ENCODE measurements at places on chromosomes 4 and X.

DNA sequence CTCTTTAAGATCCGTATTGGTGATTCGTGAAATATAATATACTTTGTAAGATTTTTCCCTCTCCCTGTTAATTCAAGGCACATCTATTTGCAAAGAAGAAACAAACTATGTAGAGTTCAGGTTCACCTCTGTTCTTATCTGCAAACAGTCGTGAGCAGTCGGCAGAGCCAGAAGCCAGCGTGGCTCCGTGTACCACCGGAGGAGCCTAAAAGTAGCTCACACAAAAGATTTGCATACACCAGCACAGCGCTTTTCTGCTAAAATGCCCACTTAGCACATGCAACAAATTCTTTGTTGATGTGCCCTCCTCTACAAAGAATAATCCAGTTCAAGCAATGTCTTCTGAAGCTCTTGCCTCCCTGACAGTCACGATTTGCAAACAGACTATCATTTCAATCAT is 416.0 kb upstream of the TENM3 start:
- DNase-seq: no peak

- no peak for DNase-seq
Observed at GRCh38 chr4:162912482-162912881, 254.2 kb downstream of the NAF1 start.

DNA sequence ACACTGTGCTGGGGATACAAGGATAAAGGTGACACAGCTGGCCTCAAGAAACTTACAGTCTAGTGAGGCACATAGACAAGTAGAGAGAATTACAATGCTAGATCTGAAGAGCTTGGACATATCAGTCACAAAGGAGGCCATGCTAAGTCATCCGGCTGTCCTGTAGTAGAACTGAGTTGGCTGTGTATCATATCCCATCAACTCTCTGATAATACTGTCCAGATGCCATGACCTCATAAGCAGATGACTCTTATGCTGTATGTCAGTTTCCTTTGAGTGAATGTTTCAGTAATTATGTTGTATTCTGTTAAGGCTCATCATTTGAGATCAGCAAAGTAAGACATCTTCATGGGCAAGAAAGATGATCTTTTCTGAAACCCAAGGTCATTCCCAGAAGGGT is 442.9 kb downstream of the MID1IP1 start:
- no peak for DNase-seq

- no peak for DNase-seq
Observed at GRCh38 chrX:71994601-71995000, 84.0 kb downstream of the NHSL2 start.

GRCh38 chrX:17692709-17693346 is 44.5 kb upstream of the SCML1 start:
- no peak for DNase-seq

DNA sequence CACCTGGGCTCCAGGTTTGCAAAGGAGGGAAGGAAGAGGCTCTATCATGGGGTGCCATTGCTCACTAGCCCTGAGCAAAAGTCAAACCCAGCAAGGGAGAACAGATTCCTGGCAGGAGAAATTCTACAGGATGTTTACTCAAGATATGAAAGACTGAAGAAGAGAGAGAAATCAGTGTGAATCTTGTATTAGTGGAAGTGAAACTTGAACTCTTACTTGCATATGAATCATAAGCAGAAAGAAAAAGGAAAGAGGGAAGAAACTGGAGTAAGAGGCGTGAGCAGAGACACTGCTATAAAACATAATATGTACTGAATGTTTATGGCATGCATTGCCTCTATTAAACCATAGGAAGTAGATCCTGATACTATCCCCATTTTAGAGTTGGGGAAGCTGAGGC is 60.9 kb downstream of the C4orf46 start:
- DNase-seq: no peak

DNA sequence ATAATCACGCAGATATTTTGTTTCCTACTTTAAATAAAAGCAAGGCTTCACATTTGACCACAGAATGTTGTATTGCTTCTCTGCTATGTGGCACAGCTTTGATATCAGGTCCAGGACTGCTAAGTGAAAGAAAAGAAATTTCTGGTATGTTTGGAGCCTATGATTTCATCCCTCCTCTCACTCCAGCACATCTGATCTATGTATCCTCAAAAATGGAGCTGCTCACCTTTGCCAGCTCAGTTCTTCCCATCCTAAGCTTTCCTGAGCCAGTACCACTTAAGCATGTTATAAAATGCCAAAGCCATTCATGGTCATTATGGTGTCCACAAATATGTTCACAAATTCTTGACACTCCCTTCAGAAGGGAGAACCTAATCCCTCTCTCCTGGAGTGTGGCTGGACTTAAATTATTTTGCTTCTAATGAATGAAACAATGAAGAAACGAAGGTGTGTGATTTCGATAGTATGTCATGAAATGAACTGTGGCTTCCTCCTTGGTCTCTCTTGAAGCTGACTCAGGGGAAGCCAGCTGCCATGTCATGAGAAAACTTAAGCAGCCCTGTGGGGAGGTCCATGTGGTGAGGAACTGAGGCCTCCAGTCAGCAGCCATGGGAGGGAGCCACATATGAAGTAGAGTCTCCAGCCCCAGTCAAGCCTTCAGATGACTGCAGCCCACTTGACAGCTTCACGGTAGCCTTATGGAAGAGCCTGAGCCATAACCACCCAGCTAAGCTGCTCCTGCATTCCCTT is 207.7 kb downstream of the MGST2 start:
- DNase-seq: no peak

GRCh38 chr4:145266881-145267280 is 86.5 kb upstream of the OTUD4 start:
- DNase-seq: no peak

- no peak for DNase-seq
Observed at GRCh38 chr4:85107553-85107952, 141.1 kb upstream of the WDFY3 start.

DNA sequence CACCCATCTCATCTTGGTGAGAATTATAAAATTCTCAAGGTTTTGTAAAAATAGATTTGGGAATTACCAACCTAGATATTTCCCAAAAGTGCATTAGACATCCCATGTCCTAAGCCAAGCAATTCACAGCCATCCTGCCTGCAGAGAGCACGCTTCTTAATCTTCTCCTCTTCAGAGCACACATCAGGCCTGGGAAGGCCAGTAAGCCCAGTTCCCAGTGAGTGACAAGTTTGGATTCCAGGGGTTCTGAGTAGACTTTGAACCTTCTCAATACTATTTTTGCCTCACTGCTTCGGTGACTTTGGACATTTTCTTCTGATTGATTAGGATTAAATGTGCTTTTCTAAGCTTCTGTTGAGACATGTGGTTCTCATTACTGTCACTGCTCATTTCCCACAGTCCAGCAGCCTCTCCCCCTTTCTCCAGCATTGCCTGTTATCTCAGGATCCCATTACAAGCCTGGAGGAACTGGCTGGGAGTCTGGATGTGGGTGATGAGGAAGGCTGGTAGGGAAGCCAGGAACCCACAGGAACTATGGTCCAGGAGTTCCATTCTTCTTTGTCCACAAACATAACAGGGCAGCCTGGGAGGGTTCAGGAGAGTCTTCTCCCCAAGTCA is 56.4 kb upstream of the TMEM150C start:
- no peak for DNase-seq

DNA sequence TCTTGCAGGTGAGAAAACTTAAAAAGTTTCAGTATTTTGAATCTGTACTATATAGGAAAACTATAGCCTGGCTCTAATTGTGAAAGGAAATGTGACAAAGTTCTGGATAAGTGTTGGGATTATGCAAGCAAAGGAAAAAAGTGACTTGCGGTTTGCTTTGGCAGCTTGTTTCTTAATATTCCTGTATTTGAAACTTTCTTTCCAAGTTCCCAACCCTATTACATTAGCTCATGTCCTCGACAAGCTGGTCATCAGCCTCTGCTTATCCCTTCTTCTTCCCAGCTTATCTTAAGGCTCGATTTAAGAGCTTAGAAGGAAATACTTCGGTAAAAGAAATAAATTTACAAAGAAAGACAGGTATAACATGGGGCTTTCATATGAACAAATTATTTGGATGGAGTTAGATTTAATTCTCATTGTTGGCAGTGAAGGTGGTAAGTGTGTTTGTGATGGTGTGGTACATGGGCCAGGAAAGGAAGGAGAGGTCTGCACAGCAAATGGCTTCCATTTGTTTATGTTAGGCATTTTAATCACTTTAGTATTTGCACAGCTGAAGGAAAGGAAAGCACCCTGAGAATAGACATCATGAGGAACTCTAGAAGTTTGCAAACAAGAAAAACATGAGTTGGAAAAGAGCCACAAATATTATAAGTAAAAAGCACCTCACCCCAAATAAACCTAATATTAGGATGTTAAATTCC is 5.1 kb upstream of the MYOZ2 start:
- DNase-seq: no peak

- DNase-seq: no peak
Observed at GRCh38 chrX:69503228-69503781, 821 bp upstream of the NALF2 start.

- DNase-seq: no peak
Observed at GRCh38 chrX:39559229-39559628, 538.5 kb downstream of the BCOR start.

GRCh38 chrX:40539214-40540142 is 41.3 kb upstream of the ATP6AP2 start:
- peak; percentile 56 for DNase-seq

GRCh38 chrX:134246282-134246681 is 9.3 kb downstream of the CCDC160 start:
- DNase-seq: no peak

GRCh38 chr4:154124539-154125255 is 335.8 kb upstream of the SFRP2 start:
- DNase-seq: no peak

- DNase-seq: no peak
Observed at GRCh38 chr4:6855692-6856297, 53.8 kb upstream of the TBC1D14 start.

DNA sequence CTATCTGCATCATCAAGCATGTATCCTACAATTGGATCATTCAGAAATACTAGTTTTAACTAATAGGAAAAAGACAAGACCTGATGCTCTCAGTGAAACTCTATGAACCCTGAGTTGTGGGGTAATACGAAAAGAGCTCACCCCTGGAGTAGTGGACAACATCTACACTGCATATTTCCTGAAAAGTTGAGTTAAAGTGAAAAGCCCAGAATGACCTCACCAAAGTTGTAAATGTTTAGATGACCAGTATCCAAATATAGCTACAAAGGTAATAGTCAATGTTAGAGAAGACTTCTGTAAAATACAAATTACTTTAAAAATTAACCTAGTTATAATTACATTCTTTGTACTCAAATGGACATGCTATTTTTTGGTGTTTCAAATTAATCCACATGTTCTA is 52.8 kb upstream of the SRPX start:
- no peak for DNase-seq

DNA sequence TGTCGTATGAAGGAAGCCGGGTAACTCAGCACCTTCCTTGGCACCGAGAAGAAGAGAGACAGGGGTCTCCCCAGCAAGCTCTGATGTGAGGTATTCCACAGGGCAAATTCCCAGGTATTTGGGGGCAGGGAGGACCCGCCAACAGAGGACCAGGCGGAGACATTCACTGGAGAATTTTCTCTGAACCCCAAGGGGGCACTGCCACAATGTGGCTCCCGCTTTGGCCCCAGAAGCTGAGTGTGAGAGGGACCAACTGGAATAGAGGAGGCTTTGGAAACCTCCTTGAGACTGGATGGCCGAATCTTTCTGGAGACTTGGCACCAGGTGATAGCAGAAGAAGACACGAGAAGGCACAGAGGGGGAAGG is 735 bp upstream of the GABRE start:
- DNase-seq: no peak

GRCh38 chr4:80500613-80501012 is 165.1 kb downstream of the CFAP299 start:
- DNase-seq: no peak

GRCh38 chr4:24645765-24646550 is 61.6 kb upstream of the DHX15 start:
- no peak for DNase-seq

- no peak for DNase-seq
Observed at GRCh38 chr4:61201961-61202637, 2.0 kb downstream of the ADGRL3 start.

- no peak for DNase-seq
Observed at GRCh38 chr4:86221002-86221401, 138.9 kb downstream of the MAPK10 start.

DNA sequence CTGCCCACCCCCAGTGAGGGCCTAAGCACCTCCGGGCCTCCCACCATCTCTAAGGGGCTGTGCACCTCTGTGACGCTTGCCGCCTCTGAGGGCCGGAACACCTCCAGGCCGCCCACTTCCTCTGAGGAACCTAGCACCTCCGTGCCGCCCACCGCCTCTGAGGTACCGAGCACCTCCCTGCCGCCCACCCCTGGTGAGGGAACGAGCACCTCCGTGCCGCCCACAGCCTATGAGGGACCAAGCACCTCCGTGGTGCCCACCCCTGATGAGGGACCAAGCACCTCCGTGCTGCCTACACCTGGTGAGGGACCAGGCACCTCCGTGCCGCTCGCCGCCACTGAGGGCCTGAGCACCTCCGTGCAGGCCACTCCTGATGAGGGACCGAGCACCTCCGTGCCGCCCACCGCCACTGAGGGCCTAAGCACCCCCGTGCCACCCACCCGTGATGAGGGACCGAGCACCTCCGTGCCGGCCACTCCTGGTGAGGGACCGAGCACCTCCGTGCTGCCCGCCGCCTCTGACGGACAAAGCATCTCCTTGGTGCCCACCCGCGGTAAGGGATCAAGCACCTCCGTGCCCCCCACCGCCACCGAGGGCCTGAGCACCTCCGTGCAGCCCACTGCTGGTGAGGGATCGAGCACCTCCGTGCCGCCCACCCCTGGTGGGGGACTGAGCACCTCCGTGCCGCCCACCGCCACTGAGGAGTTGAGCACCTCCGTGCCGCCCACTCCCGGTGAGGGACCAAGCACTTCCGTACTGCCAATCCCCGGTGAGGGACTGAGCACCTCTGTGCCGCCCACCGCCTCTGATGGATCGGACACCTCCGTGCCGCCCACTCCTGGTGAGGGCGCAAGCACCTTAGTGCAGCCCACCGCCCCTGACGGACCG is 977 bp downstream of the MAGEE1 start:
- DNase-seq: peak; percentile 39

DNA sequence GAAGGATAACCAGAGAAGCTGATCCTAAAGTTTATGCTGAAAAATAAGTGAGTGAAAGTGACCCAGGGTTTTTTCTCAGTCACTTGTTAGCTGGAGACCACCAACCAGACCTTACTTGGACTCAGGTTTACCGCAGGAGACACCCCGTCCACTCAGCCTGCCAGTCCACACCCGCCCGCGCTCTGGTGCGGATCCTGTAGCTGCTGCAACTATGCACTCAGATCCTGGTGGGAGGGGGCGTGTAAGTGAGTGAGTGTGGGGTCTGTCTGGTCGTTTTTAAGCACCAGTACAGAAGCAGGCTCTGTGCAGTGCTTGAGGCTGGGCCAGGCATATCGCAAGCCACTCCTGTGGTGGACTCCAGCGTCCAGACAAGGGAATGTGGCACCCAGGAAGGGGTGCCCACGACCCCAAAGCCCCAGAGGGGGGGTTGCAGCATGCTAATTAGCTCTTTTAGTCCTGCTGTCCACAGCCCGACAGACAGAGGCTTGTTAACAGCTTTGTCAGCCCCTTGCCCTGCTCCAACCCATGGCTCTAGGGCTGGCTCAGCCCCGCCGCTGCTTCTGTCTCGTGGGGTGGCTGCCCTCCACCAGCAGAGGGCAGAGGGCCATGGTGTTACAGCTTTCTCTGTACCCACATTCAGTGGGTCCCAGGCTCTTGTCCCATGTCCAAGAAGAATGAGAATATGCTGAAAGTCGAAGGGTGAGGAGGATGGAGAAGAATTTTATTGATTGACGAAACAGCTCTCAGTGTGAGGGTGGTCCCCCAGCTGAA is 40.4 kb upstream of the PPP1R2C start:
- DNase-seq: no peak

- no peak for DNase-seq
Observed at GRCh38 chr4:73593631-73594241, 26.5 kb downstream of the RASSF6 start.

- DNase-seq: no peak
Observed at GRCh38 chr4:151698213-151698612, 62.6 kb downstream of the GATB start.
